ENCODE measurements at places on chromosomes 12 and 14.

DNA sequence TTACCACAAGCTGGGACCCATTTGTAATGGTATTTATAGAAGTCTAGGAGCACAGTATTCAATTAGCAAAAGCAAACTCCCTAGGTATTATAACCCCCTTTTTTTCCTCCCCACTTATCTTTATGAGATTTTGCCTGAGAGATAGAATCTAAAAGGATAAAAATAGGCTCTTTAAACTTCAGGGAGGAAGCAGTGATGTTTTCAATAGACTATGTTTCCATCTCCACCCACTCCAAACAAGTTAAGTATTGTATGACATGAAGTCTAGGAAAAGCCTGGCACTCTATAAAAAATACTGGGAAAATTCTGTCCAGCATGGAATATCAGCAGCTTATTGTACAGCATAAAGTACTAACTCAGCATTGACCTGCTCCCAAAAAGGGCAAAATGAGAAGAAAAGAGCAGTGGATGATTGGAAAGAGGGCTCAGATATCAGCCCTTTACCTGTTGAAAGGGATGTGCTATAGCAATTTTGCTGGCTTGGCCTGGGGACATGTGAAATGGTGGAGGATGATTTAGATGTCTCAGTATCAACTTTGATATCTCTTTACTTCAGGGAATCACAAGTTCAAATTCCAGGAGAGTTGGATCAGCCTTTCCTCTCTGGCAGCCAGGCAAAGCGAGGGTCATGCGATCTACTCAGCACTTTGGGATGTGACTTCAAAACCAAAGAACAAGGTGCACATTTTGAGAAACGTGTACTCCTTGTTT, 72.4 kb downstream of the IGF1 start:
- peaks cover 7% of the 10 kb centered on the region for H3K27me3 ChIP-seq
- no peak for DNase-seq
- H3K4me3 ChIP-seq: no peak overlapping the region
- H3K4me1 ChIP-seq: no peaks in the 10 kb centered on the region

- DNase-seq: peak; percentile 69
- no peaks in the 10 kb centered on the region for H3K27me3 ChIP-seq
- H3K27ac ChIP-seq: peak overlapping the region; percentile 96
- H3K36me3 ChIP-seq: no peaks in the 10 kb centered on the region
Observed at GRCh38 chr12:4164559-4165558, 108.7 kb upstream of the CCND2 start.

GRCh38 chr12:54127538-54128259, 61.1 kb downstream of the SMUG1 start:
- peaks cover 24% of the 10 kb centered on the region for H3K4me1 ChIP-seq
- H3K4me3 ChIP-seq: no peak overlapping the region
- no peak for DNase-seq
- H3K27me3 ChIP-seq: peaks cover 73% of the 10 kb centered on the region
- H3K36me3 ChIP-seq: no peaks in the 10 kb centered on the region

- H3K36me3 ChIP-seq: no peaks in the 10 kb centered on the region
- H3K27me3 ChIP-seq: no peaks in the 10 kb centered on the region
- no peak for DNase-seq
- H3K4me3 ChIP-seq: no peak overlapping the region
Observed at GRCh38 chr12:81245458-81245857, 167.6 kb downstream of the ACSS3 start.

GRCh38 chr12:107461222-107461975, 224.2 kb upstream of the PWP1 start:
- no peak for DNase-seq
- no peak overlapping the region for H3K4me3 ChIP-seq
- H3K27ac ChIP-seq: no peak overlapping the region

DNA sequence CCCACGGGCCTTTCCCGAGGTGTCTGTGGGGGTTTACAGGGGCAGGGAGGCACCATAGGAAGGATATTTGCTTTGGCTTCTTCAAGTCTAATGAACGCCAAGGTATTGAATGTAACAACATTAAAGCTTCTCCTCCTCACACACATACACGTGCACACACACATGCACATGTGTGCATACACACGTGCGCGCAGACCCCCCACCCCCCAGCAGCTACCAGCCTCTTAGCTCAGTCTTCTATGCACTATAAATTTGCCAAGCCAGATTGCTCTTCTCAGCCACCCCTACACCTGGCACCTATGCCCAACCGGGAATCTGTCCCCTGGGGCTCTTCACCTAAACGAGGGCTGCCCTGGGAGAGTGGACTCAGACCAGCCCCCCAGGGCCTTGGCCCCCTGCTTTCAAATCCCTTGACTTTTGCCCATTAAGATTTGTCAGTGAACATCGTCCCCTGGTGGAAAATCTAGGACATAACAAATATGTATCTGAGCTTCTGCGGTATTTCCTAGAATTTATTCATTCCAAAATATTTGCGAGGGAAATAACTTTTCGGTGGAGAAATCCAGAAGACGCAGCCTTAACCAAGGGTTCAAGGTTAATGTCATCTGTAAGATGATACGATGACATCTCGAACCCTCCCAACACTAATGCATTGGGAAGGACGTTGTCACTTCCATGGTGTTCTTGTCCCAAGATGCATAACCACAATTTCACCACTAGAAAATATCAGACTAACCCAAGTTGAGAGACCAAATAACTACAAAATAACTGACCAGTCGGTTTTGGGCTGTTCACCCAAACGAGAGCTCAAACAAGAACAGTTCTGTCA, 330.4 kb downstream of the MED13L start:
- H3K36me3 ChIP-seq: no peaks in the 10 kb centered on the region
- no peak overlapping the region for H3K27ac ChIP-seq
- no peaks in the 10 kb centered on the region for H3K27me3 ChIP-seq
- peaks cover 3% of the 10 kb centered on the region for H3K4me1 ChIP-seq

GRCh38 chr12:27905285-27906126, 67.0 kb downstream of the PTHLH start:
- no peak for DNase-seq
- no peak overlapping the region for H3K4me3 ChIP-seq
- no peaks in the 10 kb centered on the region for H3K36me3 ChIP-seq
- H3K27ac ChIP-seq: no peak overlapping the region
- peaks cover 12% of the 10 kb centered on the region for H3K4me1 ChIP-seq

- DNase-seq: no peak
- H3K4me1 ChIP-seq: no peaks in the 10 kb centered on the region
- no peak overlapping the region for H3K4me3 ChIP-seq
Observed at GRCh38 chr12:121376754-121377697, 22.9 kb upstream of the RNF34 start.

DNA sequence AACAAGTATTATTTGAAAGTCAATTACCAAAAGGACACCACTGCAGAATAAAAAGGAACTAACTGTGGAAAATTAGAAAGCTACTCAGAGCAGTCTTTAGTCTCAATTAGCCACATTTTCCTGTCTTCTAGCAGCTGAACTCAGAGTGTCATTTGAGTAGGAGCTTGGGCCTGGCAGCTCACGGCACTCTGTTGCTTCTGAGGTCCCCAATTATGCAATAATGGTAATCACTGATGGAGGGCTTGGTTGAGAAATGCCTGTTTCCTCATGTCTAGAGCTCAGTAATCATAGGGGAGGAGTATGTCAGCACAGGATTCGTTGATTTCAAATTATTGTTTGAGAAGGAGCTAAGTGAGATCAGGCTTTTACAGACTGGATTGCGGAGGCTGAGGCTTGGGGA, 108.6 kb downstream of the VRK1 start:
- H3K36me3 ChIP-seq: peaks cover 16% of the 10 kb centered on the region
- no peaks in the 10 kb centered on the region for H3K27me3 ChIP-seq
- DNase-seq: no peak
- no peak overlapping the region for H3K4me3 ChIP-seq

Data from naive B cell (primary cell).